Muscle of arm (tissue), 14 donors: ENCODE measurements at places on chromosomes 7 and 10. TPM values are rescaled to one million over a fixed set of nuclear protein-coding genes. Genes with fewer than 3 reads are reported as not detected.
A peak's percentile ranks its signal among the peaks of the same experiment; 100 is the strongest.

GRCh38 chr10:79051766-79052165 lies 17.0 kb upstream of the ZMIZ1 start:
- DNase-seq = no peak

Gene TES
- polyA plus RNA-seq = 16.8 TPM

DNA sequence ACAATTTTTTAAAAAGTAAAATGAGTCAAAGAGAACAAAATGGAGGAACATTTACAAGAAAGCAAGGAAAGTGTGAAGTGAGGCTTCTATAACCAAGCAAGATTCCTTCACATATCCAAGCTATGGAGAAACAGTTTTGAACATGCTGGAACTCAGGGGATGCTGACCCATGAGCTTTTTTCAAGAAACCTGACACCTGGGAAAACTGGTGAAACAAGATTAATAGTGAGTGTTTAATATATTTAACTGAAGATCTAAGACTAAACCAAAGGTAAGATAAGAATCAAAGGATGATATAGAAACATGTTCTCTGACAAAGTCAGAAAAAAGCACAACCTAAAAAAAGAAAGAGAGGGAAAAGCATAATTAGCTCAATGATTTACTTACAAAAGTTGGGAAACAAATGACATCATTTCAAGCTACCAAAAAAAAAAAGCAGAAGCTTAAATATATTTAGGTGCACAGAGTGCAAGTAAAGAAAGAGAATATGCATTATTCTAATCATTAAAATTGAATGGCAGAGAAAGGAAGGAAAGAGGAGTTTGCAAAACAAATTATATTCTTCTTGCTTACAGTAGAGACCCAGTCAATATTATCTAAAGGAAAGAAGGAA lies 24.9 kb downstream of the C7orf25 start:
- DNase-seq = no peak

DNA sequence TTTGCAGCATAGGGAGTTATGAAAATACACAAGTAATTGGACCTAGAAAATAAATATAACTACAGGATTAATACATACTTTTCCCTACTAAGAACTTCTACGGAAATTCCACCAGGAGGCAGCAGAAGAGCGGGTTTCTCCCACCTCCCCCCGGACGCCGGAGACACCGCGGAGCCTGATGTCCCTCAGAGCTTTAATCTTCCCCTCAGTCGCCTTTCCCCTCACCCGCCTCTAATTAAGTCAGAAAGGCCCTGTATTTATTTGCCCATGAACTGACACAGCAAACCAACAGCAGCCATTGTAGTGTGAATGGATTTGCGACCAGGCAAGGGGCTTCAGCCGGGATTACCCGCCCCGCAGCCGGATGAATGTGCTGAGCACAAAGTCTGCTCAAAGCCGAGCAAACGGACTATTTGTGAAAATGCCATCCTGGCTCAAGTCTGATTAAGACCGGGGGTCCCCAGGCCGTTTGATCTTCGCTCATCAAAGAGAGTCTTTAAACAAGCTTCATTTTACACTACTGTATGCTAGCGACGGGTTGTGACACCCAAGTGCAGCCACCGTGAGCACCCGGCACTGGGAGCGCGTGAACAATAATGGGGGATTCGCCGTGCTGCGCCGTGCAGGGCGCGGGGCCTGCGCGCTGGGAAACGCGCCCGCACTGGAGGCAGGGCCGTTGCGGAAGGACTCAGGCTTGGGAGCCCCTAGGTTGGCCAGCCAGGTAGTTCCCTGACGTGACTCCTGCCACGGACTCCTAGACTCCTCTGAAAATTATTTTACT lies 5.6 kb upstream of the DKK1 start:
- DNase-seq = peak; percentile 73

GRCh38 chr10:121804460-121804859 lies 123.4 kb downstream of the ATE1 start:
- no peak for DNase-seq
